ENCODE measurements at places on chromosomes 13 and 19.
A peak's percentile ranks its signal among the peaks of the same experiment; 100 is the strongest.

DNA sequence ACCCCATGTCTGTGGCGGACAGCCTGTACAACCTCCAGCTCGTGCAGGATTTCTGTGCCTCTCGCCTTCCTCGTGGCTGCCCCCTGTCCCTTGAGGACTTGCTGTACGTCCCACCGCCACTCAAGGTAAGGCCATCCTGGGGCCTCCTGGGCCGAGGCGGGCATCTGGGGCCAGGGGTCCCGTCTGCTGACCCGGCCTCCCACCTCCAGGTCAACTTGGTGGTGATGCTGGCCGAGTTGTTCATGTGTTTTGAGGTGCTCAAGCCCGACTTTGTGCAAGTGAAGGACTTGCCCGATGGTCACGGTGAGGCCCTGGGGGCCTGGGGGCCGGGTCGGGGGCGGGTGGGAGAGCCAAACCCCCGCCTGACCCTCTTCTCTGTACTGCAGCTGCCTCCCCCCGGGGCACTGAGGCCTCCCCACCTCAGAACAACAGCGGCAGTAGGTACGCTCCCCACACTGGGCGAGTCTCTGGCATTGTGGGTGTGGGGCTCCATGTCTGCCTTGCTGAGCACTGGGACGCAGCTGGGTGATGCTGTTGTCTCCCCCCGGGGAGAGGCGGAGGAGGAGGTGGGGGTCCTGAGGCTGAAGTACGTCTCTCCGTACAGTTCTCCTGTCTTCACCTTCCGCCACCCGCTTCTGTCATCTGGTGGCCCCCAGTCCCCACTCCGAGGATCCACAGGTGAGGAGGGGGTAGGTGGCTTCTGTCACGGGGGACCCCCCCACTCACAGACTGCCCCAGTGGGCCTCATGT, 15.0 kb downstream of the CAMSAP3 start:
- DNase-seq = no peak

- no peak for DNase-seq
These were observed 226.4 kb downstream of the SUCLA2 start for GRCh38 chr13:47774671-47774994.

- no peak for DNase-seq
These were observed 22.5 kb downstream of the MAST3 start for GRCh38 chr19:18120127-18120526.

DNA sequence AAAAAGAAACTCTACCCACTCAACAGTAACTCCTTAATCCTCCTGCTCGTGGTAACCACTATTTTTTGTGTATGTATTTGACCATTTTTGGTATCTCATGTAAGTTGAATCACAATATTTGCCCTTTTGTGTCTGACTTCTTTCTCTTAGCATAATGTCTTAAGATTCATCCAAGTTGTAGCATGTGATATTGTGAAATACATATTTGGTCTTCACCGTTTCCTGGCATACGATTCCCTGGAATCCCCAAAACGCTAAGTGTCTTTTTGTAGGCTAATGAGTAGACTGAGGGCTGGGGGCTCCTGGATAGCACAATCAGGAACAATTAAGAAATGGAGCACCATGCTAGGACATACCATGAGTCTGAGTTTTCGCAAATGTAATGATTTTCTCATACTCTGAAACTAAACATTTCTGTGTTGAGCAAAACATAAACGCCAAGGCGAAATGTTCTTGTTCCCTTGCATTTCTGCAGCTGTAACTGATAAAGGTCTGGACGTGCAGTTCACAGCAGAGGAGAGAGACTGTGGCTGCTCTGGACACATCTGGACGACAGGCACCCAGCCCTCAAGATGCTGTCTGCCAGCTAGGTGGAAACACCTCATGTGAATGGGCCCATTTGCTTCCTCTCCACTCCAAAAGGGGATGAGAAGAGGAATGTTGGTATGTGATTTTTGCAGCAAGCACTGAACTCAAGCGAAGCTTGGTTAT, 38.4 kb downstream of the BRD4 start:
- no peak for DNase-seq

DNA sequence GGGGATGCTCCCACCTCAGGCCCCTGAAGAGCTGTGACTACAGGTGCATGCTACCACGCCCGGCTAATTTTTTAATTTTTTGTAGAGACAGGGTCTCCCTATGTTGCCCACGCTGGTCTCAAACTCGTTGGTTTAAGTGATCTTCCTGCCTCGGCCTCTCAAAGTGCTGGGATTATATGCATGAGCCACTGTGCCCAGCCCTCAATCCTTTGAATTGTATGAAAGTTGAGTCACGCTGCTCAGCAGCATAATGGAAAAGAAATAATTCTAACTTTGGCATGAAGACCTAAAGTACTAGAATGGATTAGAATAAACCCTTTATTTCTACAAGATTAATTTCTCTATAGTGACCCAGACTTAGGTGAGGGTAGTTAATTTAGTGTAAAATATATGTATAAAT, 42.4 kb downstream of the MRPS31 start:
- no peak for DNase-seq

DNA sequence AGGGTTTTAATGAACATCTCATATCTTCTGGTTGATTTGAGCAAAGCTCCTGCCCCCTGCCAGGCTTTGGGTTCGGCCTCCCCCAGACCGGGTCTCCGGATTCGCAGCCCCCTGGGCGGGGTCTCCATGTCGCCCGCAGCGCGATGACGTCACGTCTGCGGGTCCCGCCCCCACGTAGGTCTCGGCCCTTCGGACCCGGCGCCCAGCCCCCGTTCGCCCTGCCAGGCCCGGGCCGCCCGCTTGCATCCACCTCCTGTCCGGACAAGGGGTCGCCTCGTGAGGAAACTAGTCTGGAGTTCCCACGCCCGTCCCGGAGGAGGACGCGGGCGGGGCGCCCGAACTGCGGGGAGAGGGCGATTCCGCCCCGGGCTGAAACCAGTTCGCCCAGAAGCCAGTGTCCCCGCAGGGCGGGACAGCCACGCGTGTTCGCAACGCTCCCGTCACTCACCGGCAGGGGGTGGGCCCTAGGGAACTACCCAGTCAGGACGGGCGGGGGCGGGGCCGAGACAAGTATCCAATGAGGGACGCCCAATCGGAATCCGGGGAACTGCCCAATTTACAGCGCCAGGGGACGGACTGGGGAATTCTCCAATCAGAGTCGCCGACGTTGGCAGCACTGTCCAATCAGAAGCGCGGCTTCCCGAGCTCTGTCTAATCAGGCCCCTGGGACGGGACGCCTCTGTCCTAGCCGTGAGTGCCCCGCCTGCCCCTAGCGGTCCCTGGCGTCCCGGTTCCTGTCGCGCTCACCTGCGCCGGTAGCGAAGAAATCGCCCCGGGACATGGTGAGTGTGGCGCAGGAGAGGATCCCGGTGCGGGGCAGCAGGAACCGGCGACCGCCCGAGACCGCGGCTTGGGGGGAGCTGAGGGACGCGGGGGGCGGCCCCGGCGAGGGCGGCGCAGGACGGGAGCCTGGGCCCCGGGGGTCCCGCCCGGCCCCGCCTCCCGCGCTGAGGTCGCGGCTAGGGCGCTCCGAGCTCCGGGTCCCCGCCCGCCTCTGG, at the start of gene ZNF555:
TSS of gene ZNF555 (plus strand) at position 682 of the 998 bp plus-strand sequence. CDS start at position 780, 98 bp downstream.
- DNase-seq = peak; percentile 95

DNA sequence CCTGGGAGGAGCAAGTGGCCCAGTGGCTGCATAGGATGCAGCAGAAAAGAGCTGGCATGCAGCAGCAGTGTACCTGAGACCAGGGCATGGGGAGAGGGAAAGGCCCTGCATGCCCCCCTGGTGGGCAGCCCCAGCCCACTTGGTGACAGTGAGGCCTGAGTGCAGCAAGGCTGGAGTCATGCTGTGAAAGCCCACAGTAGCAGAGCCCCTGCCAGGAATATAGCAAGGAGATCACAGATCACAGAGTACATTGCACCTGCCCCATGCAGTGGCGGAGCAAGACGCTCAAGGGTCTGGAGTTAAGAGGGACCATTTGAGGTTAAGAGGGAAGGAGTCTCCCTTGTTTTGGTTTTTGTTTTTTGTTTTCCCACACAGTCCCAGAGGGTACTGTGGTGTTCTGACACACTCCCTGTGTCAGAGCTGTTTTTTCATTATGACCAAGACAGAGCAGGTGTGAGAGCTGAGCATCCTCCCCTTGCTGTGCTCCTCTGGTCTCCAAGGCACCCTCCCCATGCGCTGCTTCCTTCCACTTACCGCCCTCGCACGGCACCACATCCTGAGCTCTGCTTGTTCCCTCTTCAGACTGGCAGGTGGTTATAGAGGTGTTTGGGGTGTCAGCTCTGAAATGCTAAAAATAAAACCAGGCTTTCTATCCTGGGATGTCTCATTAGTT, 85.0 kb upstream of the UBL3 start:
- DNase-seq = no peak

DNA sequence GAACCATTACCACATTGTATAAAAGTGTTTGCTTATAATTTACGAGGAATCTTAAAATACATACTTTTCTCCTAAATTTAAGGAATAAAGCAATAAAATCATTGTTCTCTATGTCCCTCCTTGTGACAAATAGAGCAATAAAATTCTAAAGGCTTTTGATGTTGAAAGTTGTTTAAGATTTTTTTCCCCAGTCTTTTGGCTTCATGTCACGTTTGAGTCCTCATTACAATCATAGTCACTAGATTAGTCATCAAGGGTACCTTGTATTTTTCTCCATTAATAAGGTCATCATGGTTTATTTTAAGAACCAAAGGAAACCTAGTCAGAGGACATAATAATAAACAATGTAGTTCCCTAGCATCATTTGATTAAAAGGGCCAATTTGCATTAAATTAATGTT, 3.2 kb downstream of the WBP4 start:
- DNase-seq = no peak

DNA sequence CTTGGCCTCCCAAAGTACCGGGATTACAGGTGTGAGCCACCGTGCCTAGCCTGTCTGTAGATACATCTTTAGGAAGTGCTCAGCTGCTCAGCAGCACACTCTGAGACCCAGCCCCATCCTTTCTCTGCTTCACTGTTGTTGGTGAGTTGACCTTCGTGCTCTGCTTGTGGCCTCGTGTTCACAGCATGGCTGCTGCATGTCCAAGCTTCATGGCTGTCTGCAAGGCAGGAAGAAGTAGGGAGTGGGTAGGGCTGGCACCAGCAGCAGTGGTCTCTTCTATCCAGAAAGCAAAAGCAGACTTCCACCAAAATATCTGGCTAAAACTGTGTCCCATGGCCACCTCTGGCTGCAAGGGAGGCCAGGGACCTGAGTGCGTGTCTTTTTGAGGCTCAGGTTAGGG, 14.2 kb downstream of the B3GNT8 start:
- no peak for DNase-seq

DNA sequence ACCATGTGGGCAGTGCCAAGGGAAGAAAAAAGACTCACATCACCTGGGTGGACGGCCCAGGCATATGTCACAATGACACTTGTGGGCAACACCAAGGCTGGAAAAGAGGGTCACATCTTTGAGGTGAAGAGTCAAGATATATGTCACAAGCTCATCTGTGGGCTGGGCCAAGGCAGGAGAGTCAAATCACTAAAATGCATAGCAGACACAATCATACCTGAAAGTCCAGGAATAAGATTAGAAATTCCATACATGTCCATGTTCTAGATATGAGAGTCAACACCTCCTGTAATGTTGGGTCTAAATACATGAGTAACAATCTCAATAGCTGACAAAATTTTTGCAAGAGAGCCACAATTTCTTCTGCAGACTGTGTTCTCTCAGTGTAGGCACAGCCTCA, 145.0 kb downstream of the ZNF675 start:
- no peak for DNase-seq

GRCh38 chr13:91311491-91311890, 36.0 kb upstream of the MIR17HG start:
- DNase-seq = no peak

DNA sequence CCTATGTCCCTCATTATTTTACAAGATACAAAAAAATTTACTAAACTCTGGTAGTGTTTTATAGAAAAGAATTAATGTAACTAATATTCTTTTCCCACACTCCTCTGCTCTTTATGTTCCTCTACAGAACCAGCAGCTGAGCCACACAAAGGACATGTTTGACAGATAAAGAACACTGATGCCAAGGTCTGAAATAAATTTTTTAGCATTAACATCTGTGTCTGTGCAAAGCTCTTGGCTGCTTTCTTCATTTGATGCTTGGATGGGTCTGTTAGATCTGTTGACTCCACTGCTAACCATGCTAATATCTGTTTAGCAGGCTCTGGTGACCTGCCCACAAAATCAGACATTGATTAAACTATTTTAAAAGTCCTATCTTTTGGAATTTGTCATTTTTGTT, 2363.8 kb downstream of the PCDH9 start:
- no peak for DNase-seq

DNA sequence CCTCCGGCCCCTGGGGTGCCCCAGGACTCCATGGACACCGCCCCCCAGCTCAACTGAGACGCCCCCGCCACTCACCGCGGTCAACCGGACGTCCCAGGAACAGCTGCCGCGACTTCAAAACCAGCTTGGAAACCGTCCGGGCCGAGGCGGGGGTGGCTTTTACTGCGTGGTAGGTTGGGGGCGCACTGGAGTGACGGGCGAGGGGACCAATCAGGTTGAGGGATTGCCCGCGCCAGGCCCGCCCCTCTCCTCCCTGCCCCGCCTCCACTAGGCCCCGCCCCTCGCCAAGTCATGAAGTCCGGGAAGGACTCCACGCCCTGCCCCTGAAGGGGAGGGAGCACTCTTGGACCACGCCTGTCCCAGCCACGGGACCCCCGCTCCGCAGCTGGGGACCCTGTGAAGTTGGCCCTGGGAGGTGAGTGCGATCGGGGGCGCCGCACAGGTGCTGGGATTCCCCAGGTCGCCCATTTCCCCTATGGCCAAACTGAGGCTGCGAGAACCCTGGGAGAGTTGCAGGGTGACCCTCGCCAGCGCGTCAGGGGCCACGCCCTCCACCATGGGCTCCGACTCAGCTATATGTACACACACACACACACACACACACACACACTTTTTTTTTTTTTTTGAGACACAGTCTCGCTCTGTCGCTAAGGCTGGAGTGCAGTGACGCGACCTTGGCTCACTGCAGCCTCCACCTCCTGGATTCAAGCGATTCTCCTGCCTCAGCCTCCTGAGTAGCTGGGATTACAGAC, at the start of gene PLIN3:
TSS of gene PLIN3 (minus strand) at position 134 of the 752 bp plus-strand sequence. CDS start 6,273 bp downstream, outside the sequence.
- DNase-seq = peak; percentile 68

- DNase-seq = no peak
These were observed 123.0 kb upstream of the KL start for GRCh38 chr13:32893176-32893575.

DNA sequence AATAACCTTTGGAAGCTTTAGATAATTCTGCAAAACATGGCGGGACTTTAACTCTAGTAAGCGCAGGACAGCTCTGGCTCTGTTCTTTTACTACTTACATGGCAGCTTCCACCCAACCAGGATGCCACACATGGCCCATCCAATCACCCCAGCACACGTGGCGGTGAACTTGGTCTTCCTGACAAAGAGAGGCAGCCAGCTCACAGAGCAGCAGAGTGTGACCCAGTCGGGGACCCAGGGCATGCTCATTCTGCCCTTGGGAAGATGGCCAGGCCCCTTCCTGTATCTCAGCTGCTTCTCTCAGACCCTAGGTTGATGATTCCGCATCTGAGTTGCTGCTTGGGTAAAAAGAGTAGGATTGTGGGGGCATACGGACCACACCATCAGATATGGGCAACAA, 172.1 kb downstream of the USP12 start:
- DNase-seq = no peak

DNA sequence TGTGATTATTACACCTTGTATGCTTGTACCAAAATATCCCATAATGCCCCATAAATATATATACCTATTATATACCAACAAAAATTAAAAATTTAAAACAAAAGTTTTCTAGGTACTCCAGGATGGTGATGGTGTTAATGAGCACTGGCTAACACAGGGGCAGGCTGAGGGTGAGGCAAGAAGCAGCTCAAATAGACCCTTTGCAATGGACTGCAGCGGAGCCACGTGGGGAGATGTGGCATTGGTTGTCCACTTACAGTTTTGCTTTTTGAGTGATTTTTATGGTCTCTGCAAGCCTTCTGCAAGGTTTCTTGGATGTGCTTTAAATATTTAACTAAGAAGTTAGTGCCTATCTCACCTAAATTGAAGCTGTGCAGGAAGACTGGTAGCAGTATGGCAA, 132.9 kb downstream of the RAP2A start:
- DNase-seq = no peak
